ENCODE measurements at places on chromosomes 2 and 18.

DNA sequence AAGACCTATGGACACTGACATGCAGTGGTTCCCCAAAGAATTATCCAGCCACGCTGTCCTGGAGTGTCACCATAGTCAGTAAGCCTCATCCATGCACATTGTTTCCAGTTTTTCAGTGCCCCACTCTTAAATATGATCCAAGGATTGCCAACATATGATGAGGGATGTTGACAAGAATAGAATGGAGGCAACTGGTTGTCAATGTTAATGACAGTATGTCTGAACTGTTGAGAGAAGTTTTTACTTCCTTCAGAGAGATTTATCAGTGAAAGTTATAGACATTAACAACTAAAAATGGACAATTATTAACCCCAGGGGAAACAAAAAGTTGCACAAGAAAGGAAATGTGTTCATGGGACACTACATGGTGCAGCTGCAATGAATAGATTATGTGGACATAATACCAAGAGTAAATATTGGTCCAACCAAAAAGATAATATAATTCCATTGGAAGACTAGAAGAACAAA is 69.9 kb downstream of the CYP26B1 start:
- DNase-seq = no peak

- DNase-seq = no peak
These were observed 123.3 kb upstream of the NYAP2 start for GRCh38 chr2:225276207-225276606.

- no peak for DNase-seq
These were observed 53.8 kb downstream of the CTAGE1 start for GRCh38 chr18:22363867-22364463.

DNA sequence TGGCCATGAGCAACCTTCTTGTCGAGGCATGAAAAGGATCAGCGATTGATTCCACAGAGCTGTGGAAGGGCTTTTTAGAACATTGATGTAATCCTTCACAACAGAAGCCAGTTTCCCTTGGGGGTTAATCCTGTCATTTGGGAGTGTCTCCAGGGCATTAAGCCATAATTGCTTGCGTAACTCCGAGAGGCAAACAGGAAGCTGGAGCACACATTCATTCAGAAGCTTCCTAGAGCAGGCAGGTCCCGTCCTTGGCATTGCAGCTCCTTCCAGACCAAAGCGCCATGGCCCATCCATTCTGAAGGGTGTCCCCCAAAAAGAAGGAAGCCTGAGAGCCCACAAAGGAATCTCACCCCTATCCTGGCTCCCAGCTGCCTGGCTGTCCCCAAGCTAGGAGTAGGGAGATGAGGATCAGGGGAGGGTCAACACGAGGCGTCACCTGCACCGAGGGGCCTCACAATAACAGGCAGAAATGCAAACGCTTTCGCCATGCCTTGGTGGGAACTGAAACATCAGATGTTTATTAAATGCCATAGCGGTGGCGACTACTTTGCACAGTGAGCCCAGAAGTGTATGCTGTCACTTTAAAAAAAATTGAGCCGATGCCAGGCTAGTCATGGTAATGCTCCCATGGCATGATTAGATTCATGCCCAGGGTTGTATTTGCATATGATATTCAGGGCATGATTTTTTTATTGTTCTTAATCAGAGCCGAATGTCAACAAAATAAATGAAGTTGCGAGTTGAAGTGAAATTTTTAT is 339.4 kb downstream of the BCL11A start:
- no peak for DNase-seq

DNA sequence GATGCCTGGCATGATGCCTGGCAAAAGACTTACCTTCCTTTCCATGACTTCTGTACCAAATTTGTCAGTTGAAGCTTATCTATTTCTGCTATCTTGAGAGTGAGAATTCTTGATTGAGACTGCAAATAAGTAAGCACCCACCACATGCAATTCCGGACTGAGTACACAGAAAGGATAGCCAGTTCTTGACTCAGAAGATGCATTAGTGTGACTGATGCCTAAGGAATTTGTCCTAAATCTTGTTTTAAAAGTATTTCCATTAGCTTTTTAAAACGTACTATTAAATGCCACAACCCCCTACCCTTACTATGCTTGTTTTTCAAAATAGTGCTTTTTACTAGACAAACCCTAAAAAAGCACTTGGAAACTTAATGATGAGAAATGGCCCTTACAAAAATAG is 545 bp downstream of the MPP4 start:
- DNase-seq = no peak

GRCh38 chr2:19989342-19989666 is 601 bp downstream of the WDR35 start:
- no peak for DNase-seq

DNA sequence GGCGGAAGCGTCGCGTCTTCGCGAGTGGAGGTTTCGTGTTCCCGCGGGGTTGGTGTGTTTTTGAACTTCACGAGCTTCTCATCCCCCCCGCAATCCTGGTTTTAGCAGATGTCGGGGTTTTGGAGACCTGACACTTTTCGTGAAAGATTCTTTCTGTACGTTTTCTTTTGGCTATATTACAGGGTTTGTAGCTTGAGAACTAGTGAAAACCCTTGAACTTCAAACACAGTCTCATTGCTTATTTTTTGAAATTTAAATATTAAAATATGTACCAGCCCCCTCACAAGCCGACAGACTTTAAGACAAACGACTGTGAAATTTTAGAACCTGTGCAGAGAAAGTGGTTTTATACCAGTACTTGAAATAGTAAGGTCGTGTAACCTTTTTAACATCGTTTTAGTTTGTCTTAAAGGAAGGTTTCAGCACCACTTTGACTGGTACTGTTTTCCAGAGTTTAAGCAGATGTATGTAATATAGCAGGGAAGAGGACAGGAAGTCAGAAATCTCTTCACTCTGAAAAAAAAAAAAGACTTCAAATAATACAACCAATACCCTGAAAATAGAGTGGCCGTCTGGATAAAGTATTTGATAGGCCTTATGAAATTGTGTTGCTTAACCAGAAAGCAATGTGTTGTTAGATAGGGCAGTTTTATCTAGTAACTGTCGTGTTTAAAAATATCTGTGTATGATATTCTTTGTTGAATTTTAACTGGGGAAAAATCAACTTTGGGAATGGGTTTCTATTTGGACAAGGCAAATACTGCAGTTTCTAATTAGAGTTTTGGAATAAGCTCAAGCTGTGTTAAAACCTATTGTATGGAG is 1.4 kb downstream of the SPATS2L start:
- DNase-seq = no peak

DNA sequence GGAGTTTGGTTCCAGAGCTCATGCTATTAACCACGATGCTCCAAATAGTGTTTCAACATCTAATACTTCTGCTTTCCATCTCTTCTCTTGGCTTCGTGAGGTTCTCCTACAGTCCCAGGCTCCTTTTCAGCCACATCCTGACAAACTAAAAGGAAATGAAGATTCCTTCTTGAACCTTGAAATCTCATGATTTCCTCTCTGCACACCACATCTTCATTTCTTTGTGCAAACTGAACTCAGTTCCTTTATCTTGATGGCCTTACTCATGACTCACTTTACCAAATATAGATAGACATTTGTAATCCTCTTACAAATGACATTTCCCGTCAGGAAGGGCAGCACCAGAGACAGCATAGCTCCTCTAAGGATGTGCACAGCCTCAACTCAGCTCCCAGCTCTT is 50.0 kb upstream of the ITGA4 start:
- DNase-seq = no peak

DNA sequence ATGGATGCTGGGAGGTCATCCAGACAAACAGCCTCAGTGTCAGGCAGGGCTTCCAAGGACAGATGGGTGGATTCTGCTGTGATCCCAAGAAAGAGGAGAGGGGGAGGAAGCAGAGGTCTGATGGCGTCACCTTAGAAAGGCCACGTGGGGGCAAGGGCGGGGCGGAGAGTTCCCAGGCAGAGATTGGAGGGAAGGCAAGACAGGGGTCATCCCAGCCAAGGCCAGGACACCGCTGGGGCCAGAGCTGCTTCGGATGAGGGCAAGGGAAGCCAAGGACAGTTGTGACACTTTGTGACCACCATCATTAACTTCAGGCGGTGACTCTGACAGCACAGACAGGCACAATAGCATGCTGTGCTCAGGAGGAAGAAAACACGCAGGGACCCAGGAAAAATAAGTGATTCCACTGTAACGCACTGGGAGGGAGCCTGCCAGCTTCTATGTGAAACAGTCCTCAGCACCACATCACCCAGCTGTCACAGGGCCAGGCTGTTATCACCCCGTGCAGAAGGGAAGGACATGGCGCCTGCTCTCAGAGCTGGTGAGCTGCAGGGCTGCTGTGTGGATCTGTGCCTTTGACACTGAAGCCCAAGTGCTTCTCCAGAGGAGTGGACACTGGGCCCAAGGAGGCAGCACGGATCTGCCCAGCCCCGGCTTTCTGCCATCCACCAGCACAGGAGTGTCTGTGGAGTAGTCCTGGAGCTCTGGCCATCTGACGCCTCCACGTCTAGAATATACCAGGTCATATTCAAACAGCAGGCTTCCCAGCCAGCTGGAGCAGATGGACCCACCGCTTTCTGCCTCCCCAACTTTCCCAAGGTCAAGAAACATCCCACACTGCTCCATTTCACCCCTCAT is 204.1 kb downstream of the NDUFA10 start:
- no peak for DNase-seq

DNA sequence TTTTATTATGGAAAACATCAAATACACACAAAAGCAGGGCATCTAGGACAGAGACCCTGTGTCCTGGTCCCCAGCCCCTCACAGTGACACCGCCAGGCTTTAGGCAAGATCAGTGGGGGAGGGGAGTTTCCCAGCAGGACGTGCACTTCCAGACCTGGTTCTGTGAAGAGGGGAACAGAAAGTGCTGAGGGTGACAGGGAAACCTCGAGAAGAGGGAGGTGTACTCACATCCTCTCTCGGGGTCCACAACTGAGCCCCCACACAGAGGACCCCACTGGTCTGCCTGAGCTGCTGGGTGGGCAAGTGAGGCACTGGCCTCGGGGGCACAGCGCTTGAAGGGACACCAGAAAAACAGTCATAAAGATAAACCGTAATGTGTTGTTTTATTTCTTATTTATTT is 4.4 kb upstream of the GPR35 start:
- DNase-seq = no peak

GRCh38 chr2:173571887-173572680 is 217.4 kb downstream of the CDCA7 start:
- DNase-seq = no peak

- DNase-seq = no peak
These were observed 790.4 kb downstream of the TSN start for GRCh38 chr2:122545821-122546220.

DNA sequence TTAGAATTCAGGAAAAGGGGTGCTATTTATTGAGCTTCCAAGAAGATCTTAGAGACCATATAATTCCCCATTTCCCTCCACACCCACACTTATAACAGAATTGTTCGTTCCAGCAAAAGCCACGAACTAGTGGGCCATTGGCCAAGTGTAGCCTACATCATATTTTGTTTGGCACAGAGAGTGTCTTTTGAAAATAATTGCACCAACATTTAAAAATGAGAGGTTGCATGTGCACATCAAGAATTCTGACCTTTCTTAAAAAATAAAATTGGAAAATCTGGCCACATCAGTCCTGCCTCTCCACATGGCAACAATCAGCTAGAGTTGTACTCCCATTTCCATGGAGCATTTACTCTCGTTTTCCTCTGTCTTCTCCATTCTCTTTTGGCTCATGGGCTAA is 655.5 kb upstream of the FANCL start:
- DNase-seq = no peak

- no peak for DNase-seq
These were observed 318.9 kb downstream of the NCKAP5 start for GRCh38 chr2:133249362-133249761.

All from stimulated activated effector memory CD8-positive, alpha-beta T cell treated with anti-CD3 and anti-CD28 coated beads, Interleukin-12 subunit alpha, Interleukin-12 subunit beta, amount 100 ng/mL, for 72 hours (primary cell).